Cortex of kidney (tissue), 1 donor: ENCODE measurements at places on chromosomes 7 and 10.

DNA sequence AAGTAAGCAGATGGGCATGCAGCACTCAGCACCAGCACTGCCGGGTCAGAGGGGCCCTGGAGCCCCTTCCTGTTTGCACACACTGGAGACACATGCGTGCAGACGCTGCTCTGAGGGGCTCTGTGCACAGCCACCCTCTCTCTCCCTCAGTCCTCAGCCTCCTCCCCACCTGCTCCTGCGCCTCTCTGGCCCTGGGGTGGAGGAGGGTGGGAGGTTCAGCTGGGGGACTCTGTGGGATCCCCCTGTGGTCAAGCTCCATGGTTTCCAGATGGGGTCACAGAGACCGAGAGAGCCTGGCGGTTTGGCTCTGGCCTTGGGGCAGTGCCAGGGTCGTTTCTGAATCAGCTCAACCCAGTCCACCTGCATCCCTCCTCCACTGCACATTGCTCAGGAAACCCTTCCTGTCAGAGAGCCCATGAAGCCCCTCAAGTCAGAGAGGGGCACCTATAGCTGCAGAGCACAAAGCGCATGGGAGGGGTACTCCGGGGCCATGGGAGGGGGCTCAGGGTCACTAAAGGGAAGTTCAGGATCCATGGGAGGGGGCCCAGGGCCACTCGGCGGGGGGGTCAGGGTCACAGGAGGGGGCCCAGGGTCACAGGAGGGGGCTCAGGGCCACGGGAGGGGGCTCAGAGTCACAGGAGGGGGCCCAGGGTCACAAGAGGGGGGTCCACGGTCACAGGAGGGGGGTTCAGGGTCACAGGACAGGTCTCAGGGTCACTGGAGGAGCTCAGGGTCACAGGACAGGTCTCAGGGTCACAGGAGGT lies 161.7 kb downstream of the ADARB2 start:
- DNase-seq, result no peak

- no peak for DNase-seq
These were observed 6.6 kb downstream of the YWHAG start for GRCh38 chr7:76352193-76352592.

DNA sequence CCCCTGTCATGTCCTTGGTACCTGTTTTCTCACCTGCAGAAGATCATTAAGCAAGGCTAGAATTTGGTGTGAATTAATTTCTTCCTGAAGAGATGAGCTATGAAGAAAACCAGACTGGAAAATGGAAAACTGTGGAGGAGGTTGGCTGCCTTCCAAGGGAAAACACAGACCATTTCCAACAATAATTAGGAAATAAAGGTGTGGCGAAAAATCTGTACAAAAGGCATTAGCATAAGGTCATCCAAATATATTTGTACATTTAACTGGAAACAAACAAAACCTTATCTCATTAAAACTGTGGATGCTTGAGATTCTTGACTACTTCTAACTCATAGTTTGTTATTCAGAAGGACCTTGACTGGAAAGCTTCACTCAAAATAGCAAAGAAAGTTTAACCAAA lies 1.7 kb downstream of the STN1 start:
- DNase-seq, result no peak

GRCh38 chr7:111640416-111640815 lies 78.1 kb upstream of the IMMP2L start:
- no peak for DNase-seq

DNA sequence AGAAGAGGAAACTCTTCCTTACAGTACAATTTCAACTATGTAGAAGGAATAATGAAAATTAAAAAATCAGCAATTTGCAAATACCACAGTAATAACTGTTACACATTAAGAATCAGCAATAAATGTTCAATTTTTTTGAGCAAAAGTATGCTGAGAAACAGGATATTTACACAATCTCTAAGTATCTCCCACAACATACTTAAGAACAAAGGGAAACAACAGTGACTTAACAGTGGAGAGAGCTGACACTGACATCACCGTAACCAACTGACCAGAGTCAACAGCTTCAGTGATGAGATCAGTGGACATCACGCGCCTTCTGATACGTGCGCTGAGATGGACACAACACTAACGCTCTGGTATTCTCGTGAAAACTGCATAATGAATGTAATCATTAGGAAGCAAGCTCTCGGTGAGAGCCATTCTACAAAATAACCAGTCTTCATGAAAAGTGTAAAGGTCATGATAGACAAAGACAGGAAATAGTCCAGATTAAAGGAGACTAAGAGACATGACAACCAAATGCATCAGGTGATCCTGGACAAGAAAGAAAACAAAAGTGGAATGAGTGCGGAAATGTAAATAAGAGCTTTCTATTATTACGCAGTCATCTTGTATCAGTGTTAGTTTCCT lies 82.6 kb downstream of the PIP4K2A start:
- DNase-seq, result no peak

DNA sequence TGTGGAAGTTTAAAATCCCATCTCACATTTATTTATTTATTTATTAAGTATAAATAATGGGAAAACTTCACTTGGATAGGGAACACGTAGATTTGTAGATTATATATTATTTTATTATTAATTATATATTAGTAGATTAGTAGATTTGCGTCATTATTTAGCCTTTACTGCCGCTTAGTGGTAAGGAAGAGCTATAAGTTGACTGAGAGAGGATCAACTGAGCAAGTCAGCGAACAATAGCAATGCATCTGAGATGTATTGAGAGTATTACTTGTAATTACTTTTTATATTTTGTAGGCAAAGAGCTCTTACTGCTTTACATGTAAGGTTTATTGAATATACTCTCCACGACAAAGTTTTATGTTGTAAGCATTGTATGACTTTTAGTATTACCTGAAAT lies 244.5 kb upstream of the ANKRD30A start:
- no peak for DNase-seq

- DNase-seq, result no peak
These were observed 180.4 kb downstream of the RNF133 start for GRCh38 chr7:122518488-122518887.

GRCh38 chr10:24428410-24428782 lies 219.5 kb downstream of the KIAA1217 start:
- no peak for DNase-seq

GRCh38 chr10:61397175-61397986 lies 55.8 kb downstream of the TMEM26 start:
- no peak for DNase-seq

DNA sequence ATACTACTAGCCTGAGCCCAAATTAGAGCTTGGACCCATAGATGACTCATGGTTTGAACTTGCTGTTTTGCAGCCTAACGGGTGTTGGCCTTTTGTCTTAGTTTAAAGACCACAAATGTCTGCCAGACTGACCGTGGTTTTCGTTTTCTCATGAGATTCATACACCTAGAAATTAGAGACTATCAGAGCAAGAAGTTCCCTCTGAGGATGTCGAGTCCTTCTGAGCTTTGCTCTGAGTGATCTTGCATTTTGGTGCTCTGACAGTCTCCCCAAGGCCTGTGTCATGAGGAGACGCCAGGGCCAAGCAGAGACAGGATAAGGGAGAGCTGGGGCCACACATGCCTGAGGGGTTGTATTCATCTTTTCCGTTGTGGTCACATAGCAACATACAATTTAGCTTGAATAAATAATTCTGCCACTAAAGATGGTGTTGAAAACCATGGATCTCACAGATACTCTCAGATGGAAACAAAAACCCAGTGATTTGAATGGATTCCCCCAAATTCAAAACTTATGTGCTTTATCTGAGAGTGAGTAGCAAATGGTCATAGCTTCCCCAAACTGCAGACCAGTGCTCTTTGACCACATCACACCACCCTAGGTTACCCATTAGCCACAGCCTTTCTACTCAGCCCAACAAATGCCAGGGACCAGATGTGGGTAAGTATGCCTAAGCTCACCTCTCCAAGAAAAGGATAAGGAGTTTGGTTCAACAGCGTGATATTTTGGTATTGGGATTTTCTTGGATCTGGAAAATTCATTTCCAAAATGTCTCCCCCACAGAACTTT lies 762.0 kb upstream of the IGFBP3 start:
- DNase-seq, result no peak

GRCh38 chr7:123440101-123440548 lies 94.3 kb downstream of the IQUB start:
- DNase-seq, result no peak

DNA sequence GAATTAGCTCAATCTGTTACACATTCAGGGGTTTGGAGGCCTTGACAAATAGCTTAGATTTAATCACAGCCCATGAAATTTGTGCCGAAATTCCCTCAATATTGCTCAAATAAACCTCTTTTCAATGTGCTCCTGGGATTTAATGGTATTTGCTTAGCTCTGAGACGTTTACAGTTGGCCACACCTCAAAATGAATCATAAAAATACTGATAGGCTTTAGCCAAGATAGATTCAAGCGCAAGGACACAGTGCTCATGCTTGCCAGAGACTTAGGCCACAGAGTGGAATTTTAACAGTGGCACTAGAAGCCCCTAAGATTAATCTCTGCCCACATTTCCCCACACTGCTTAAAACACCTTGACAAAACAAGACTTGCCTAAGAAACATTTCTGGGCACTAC lies 2.3 kb upstream of the SEMA3C start:
- DNase-seq, result no peak

GRCh38 chr7:158320328-158320727 lies 267.3 kb downstream of the PTPRN2 start:
- no peak for DNase-seq

GRCh38 chr10:9024210-9024609 lies 969.7 kb downstream of the GATA3 start:
- DNase-seq, result no peak
